ENCODE measurements at places on chromosomes 6 and 20.
A peak's percentile ranks its signal among the peaks of the same experiment; 100 is the strongest.

- DNase-seq, result no peak
These were observed 9.9 kb downstream of the BPIFA2 start for GRCh38 chr20:33177866-33178265.

DNA sequence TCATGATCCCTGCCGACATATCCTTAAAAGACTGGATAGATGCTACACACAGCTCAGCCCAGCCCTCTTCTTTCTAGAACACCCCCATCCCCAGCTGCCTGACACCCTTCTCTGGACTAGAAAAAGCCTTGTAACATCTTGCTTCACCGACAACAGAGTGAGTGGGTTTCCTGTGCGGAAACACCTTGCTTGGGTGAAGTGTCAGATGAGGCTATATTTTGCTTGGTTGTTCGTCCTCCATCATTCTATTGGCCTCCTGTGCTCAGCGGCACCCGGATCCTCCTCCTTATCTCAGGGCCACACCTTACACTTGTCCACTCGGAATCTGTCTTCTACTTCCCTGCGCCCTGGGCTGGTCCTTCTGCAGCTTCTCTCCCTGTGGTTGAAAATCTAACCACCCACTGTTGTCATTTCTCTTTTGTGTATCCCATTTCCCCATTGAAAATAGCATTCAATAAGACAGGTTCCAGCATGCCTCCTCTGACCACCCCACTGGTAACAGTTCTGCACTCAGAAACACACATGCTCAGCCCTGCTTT is 101.3 kb upstream of the MLN start:
- DNase-seq, result peak; percentile 56

DNA sequence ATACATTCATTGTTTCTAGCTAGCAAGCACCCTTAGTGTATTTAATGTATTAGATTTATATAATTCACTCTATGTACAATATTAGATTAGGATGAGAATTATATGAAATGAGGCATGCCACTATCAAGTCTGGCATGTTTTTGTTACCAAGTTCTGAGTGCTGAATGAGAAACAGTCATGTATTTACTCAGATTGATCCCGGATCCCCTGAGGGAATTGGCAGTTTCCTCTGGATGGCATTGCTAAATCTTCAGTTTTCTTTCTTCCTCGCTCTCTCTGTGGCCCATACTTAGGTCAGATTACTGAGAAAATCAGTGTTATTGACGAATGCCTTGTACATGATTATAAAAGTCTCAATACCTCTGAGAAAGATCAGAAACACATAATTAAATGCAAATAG is 66.6 kb downstream of the CDKAL1 start:
- no peak for DNase-seq

GRCh38 chr6:43735642-43736199 is 34.3 kb upstream of the VEGFA start:
- DNase-seq, result no peak

DNA sequence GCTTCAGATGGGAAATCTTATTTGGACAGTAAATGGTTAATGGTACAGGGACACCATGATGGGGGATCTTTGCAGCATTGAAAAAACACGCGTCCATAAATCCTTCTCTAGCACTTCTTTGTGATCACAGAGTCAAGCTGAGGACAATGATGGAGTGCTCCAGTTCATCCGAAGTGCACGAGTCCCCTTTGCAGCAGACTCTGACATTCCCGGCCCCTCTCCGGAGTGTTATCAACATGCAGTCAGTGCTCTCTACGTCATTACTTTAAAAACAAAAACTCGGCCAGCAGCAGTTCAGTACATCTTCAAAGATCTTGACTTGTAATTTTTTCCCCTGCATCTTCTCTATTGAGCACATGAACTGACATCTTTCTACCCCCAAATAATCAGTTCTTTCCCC is 185.5 kb upstream of the AKAP12 start:
- no peak for DNase-seq

- DNase-seq, result no peak
These were observed 211.9 kb downstream of the CDH26 start for GRCh38 chr20:60170116-60170515.

DNA sequence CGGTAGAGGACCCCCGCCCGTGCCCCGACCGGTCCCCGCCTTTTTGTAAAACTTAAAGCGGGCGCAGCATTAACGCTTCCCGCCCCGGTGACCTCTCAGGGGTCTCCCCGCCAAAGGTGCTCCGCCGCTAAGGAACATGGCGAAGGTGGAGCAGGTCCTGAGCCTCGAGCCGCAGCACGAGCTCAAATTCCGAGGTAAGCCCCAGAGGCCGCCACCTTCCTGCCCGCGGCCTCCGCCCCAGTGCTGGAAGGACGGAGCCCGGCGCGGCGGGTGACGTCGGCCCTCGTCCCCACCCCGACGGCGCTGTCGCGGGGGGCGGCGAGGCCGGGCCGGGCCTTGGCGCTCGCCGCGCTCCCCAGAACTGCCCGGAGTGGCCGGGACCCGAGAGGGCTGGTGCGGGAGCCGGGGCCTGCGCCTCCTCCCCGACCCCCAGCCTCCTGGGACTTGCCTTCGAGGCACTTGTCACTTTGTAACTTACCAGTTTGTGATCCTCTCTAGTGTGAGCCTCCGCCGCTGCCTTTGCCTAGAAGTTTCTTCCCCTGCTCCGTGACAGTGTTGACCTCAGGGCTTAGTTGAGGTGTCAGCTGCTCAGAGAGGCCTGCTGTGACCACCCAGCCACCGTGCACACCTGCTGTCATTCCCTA is 417 bp downstream of the VAPB start:
- no peak for DNase-seq

DNA sequence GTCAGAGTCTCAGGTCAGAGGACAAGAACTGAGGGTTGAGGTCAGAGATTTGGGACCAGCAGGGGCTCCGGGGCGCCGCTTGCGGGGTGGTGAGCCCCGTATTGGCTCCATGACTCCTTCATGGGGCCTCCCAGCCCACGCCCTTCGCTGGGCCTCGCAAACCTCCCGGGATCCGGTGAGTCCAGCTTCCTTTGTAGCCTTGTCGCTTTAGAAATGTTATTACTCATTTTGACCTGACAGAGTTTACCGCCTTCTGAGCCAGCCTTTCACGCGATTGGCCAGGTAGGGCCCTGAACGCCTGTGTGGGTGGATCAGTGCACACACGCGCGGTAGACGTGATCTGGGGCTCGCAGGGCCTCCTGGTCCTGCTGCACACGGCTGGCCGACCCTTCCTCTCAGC is 181.1 kb downstream of the ERMARD start:
- DNase-seq, result no peak

- no peak for DNase-seq
These were observed 72.1 kb downstream of the FOXA2 start for GRCh38 chr20:22511943-22512910.

- no peak for DNase-seq
These were observed 140.4 kb downstream of the HS3ST5 start for GRCh38 chr6:114202389-114202788.

- no peak for DNase-seq
These were observed 260.3 kb upstream of the MOCS1 start for GRCh38 chr6:40194447-40195170.

DNA sequence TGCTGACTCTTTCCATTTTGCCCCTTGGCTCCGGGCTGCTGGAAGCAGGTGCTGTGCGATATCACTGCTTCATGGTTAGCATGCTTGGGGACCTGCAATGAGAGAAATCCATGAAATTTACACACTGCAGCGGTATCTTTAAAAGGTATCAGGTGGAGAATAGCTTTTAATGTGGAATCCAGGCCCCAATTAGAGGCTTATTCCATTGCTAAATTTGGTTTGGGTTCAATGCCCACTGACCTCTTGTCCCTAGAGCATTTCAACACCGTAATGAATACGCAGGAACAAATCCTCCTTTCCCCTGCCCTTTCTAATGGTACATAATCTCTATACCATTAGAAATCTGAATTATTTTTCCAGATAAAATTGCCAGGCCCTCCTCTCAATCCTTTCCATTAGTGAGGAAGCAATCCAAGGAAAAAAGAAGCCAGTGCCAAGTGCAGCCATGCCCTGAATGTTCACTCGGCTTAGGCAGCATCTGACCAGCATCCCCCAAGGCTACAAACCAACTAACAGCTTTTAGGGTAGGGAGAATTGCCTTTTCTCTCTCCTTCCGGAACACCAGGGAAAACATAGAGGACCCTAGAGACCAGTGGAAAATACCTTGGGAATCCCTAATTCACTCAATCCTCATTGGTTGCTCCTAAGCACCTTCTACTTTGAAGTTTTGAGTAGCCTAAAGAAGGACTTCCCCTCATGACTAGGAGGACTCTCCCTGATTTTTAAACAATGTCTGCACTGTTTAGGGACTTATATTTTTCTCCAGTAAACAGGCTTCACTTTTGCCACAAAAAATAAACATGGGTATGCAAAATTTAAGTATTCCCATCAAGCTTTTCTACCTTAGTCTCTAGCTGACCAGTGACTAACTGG is 143.1 kb downstream of the QRSL1 start:
- no peak for DNase-seq

- DNase-seq, result no peak
These were observed 158.8 kb downstream of the FOXA2 start for GRCh38 chr20:22425344-22426295.

DNA sequence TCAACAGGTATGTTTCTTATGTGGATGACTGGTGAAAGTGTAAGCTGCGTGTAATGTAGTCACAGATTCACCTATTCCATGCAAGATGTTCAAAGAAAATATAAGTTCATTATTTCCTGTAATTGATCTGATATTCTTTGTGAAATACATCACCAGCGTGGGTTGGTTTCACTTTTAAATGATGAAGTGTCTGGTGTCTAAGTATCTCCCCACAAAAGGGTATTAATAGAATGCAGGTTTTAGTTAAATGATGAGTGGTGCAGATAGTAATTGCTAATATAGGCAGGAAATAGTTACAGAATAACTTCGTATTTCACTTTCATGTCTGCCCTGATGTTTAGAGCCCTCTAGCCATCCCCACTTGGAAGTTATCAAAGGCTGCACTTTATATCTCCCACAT is 22.2 kb downstream of the PGBD1 start:
- no peak for DNase-seq

DNA sequence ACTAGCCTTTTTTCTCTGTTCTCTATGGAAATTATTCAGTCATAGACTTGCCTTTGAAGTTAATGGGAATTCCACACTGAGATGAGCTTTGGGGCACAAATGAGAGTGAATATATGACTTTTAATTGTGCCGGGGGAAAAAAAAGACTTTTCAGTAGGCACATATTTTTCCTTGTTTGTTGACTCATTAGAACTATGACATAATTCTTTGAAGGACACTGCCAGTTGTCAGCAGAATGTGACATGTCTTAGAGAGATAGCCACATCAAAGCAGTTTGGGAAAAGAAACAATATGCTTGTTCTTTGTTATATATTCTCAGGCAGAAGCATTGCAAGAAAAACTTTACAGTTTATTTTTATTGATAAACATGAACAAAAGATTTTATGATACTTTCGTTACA is 138.3 kb downstream of the COL9A1 start:
- no peak for DNase-seq

DNA sequence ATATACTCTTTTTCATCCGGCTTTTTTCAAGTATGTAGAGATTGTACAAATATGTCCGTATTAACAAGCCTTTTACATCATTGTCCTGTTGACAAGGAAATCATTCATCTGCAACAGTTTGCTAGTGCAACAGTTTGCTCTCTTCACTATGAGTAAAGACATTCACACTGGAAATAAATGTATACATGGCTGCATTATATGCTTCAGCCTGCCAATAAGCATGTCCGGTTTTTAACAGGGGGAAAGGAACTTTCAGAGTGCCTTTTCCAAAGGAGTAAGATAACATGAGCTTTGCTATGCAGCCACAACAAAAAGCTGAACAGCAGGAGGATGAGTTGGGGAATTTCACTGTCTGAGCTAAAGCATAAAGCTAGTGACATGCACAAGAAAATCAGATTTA is 99.4 kb upstream of the ADTRP start:
- no peak for DNase-seq

GRCh38 chr6:14828201-14828611 is 417.7 kb upstream of the JARID2 start:
- DNase-seq, result no peak

DNA sequence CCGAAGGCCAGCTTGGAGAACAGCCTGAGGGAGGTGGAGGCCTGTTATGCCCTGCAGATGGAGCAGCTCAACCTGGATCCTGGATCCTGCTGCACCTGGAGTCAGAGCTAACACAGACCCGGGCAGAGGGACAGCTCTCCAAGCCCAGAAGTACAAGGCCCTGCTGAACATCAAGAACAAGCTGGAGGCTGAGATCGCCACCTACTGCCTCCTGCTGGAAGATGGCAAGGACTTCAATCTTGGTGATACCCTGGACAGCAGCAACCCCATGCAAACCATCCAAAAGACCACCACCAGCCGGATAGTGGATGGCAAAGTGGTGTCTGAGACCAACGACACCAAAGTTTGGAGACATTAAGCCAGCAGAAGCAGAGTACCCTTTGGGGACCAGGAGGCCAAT is 223.5 kb upstream of the ID4 start:
- DNase-seq, result no peak

DNA sequence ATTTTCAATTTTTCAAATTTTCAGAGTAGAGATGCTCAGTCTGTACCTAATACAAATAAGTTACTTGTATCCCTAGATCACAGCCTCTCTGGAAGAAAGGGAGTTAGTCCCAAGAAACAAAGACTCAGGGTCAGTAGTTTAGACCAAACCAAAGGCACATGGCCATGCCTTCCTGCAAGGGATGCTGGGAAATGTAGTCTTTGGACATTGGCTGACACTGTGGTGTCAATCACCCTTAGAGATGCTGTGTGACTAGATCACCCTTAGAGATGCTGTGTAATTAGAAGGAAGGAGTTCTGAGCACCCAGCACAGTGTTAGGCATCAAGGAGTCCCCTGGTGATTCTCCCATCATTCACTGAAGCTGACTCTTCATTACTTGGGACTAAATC is 202.1 kb downstream of the NFATC2 start:
- DNase-seq, result no peak

DNA sequence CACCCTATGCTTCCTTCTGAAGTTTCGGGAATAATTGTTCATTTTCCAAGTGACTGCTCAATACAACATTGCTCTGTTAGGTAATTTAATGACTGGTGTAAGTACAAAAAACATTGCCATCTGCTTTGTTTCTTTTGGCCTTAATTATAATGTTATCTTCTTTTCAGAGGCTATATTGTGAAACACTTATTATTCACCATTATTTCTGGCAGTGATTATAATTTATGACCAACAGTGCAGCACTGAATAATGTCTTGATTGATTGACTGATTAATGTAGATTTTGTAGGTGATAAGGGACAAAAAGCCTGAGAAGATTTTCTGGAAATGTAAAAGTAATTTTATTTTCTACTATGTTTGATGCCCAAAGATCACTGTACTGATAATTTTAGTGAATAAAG is 377.7 kb downstream of the PLCB1 start:
- no peak for DNase-seq

- no peak for DNase-seq
These were observed 42.3 kb downstream of the PDYN start for GRCh38 chr20:1951436-1952115.

DNA sequence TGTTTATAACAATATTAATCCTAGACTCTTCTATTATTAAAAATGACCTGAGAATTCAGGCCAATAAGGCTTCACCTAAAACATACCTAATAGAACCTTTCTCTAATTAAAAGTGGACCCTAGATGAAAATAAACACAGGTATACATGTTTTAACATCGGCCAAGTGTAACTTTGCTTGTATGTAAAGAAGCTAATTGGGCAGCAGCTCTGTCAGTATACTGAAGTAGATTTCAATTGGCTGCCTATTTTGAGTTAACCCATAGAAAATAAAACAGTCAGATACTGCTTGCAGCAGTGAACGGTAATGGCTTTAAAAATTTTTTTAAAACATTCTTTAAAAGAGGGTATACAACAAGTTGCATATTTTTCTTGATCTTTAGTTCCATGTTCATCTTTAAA is 67.3 kb downstream of the PDSS2 start:
- DNase-seq, result no peak

GRCh38 chr6:17490724-17491123 is 97.3 kb downstream of the CAP2 start:
- no peak for DNase-seq
